ENCODE measurements at places on chromosomes 7 and 10. TPM values are rescaled to one million over a fixed set of nuclear protein-coding genes. Genes with fewer than 3 reads are reported as not detected.
A peak's percentile ranks its signal among the peaks of the same experiment; 100 is the strongest.

STEAP1 gene
- total RNA-seq = 17.1 TPM

- peak overlapping the region; percentile 56 for H3K27ac ChIP-seq
- no peak for DNase-seq
- peaks cover 34% of the 10 kb centered on the region for H3K4me1 ChIP-seq
- H3K27me3 ChIP-seq = no peaks in the 10 kb centered on the region
Observed at GRCh38 chr10:6109444-6109775, 20.6 kb downstream of the RBM17 start.

GRCh38 chr10:131819241-131820072 is 81.4 kb upstream of the PPP2R2D start:
- no peaks in the 10 kb centered on the region for H3K36me3 ChIP-seq
- no peak overlapping the region for H3K4me3 ChIP-seq
- no peaks in the 10 kb centered on the region for H3K27me3 ChIP-seq
- DNase-seq = no peak
- H3K27ac ChIP-seq = no peak overlapping the region

DNA sequence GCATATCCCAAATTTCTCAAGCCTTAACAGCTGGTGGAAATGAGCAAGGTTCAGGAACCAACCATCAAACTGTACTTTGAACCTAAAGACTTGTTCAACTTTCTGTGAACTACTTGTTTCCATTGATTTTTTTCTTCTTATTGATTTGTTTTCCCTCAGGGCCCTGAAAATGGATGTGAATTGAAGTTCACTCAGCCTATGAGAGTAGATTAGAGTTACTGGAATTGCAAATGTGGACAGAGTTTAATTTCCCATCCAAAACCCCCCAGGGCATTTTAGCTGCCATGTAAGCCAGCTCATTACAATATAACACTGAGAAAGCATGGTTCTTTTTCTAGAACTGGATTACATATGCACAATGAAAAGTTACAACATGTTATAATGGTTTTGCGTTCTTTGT is 1105.7 kb downstream of the REEP3 start:
- H3K4me3 ChIP-seq = no peak overlapping the region
- no peak overlapping the region for H3K27ac ChIP-seq
- no peaks in the 10 kb centered on the region for H3K36me3 ChIP-seq
- no peak for DNase-seq
- H3K27me3 ChIP-seq = no peaks in the 10 kb centered on the region

ADAMTS14 gene
- 2.9 TPM for total RNA-seq

DNA sequence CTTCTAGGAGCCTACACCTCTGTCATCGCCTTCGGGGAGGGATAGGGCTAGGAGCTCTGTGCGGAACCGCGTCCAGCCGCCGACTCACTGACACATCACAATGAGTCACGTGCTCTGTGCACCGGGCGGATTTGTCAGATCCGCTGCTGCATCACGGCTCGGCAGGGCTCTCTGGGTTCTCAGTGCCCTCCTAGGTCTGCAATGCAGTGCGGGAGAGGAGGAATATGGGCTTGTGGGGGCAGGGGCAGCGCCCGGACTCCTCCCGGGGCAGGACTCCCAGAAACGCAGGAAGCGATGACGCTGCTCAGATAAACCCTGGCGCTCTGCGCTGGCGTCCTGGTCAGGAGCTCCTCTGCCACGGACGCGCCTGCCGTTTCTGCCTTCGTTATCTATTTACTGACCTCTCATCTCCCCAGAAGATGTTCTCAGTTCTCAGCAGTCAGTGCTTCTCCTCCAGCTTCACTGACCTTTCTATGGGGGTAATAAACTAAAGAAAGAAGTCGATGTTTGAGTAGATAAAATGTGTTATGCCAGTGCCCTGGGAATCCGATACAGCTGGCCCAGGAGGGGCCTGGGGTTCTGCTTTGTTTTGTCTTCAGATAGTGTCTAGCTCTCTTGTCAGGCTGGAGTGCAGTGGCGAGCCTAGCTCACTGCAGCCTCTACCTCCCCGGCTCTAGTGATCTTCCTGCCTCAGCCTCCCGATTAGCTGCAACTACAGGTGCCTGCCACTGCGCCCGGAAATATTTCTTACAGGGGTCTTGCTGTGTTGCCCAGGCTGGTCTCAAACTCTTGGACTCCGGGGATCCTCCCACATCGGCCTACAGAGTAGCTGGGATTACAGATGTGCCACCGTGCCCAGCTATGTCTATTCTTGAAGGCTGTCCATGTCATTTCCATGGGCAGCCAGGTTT is 22.8 kb upstream of the ITGB1 start:
- 0 out of 2 replicates have a peak, but pooled peaks cover 3% of the 10 kb centered on the region for H3K27me3 ChIP-seq
- H3K4me1 ChIP-seq = peaks cover 17% of the 10 kb centered on the region
- H3K36me3 ChIP-seq = no peaks in the 10 kb centered on the region
- peak overlapping the region; percentile 50 for H3K4me3 ChIP-seq
- peak overlapping the region; percentile 29 for H3K27ac ChIP-seq

DNA sequence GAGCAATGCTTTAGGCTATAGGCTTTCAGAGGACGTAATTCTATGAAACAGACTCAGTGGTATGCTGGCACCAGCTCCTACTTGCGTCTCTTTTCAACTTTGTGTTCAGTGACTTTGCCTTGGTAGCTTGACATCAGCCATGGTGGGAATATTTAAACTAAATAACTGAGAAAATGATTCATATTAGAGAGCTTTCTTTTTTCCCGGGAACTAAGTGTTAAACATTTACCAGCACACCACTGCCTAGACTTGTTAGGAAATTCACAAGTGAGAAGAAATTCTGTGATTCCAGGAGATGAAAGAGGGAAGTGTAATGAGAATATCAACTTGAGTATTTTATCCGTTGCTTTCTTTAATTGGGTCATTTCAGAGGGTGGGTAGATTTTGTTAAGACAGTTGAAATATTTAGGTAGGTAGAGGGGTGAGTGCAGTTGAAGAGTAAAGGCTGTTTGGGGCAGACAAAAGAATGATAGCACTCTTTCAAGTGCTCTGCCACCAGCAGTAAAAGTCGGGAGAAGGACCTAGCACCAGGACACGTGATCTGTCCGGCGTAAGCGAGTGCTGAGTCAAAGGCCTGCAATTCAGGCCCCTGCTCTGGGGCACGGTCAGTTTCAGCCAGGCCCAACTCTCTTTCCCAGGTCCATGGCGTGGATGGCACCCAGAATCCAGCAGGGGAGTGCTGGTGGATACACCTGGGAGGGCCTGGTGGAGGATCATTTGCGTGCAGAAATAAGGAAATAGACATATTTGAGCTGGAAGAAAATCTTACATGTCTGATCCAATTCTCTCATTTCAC is 206.3 kb downstream of the SNX10 start:
- no peaks in the 10 kb centered on the region for H3K27me3 ChIP-seq
- no peaks in the 10 kb centered on the region for H3K36me3 ChIP-seq
- no peak for DNase-seq
- H3K27ac ChIP-seq = no peak overlapping the region
- no peak overlapping the region for H3K4me3 ChIP-seq

PDK4 gene
- total RNA-seq = 0.12 TPM

BTBD16 gene
- total RNA-seq = not detected

DNA sequence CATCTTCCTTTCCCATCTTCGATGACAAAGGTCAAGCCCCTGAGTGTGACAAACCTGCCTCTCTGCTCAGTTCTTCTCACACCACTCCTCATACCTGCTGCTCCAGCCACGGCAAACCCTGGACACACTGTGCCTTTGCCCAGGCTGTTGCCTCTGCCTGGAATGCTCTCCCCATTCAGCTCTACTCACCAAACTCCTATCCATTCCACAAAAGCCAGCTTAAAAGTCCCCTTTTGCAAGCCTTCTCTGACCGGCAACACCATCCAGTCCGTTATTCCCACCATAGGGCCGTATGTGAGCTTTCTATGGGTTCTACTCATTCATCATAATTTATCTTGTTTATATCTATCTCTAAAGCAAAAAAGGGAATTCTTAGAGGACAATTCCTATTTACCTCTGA is 15.2 kb downstream of the GFRA1 start:
- no peak for DNase-seq
- H3K27ac ChIP-seq = no peak overlapping the region
- no peak overlapping the region for H3K4me3 ChIP-seq
- peaks cover 23% of the 10 kb centered on the region for H3K4me1 ChIP-seq
- H3K27me3 ChIP-seq = no peaks in the 10 kb centered on the region

DNA sequence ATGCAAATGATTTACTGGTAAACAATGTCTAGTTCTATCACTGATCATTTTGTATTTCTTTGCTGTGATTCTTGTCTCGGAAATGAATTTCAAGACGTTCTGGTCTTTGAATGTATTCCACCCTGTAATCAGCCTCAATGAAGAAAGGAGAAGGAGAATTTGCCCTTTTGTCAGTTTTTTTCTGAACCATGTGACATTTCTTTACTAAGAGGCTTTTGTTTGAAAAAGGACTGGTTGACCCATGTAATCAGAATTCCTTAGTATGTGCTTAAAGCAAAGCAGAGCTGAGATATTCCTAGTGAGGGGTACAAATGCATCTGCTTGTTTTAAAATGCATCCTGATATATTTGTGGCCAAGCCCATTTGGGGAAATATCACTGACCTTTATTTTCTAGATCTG is 581.6 kb downstream of the ETV1 start:
- no peak overlapping the region for H3K4me3 ChIP-seq
- DNase-seq = no peak
- H3K4me1 ChIP-seq = no peaks in the 10 kb centered on the region
- H3K27ac ChIP-seq = no peak overlapping the region
- no peaks in the 10 kb centered on the region for H3K36me3 ChIP-seq
- H3K27me3 ChIP-seq = no peaks in the 10 kb centered on the region

DNA sequence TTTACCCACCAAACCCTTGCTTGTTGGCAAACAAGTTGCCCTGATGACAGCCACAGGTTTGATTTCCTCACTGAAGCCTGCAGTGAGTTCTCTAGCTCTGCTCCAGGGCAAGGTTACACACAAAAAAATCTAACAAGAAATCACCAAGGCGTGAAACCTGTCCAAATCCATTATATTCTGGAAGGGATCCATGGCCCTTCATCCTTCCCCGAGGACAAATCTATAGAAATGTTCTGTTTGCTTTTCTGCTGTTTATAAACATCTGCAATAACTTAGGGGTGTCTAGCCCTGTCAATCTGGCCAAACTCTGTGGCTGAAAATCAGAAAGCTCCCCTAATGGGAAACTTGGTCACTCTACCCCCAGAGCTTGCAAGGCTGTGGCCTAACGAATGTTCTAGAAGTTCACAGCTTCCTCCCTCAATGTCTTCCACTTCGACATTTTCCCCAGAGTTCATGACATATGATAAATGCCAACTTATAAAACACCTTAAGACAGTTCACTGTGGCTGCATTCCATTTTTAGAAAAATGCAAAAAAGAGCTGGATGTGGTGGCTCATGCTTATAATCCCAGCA is 164.5 kb downstream of the PRPF18 start:
- H3K27me3 ChIP-seq = no peaks in the 10 kb centered on the region
- DNase-seq = no peak
- H3K4me3 ChIP-seq = no peak overlapping the region
- H3K36me3 ChIP-seq = no peaks in the 10 kb centered on the region
- peaks cover 4% of the 10 kb centered on the region for H3K4me1 ChIP-seq

STEAP2 gene
- total RNA-seq = 20.9 TPM

DNA sequence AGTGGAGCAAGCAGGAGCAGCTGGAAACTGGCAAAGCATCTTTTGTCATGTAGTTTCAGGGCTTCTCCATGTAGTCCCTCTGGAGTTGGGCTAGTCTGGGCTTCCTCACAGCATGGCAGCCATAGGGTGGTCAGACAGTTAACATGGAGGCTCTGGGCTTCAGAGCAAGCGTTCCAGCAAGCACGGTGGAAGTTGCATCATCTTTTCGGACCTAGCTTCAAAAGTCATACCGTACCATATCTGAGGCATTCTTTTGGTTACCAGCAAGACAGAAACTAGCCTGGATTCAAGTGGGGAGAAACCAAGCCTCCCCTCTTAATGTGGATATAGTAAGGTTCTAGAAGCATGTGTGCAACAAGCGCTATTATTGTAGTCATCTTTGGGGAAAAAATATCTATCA is 135.0 kb downstream of the HTR7 start:
- peaks cover 31% of the 10 kb centered on the region for H3K4me1 ChIP-seq
- no peaks in the 10 kb centered on the region for H3K27me3 ChIP-seq
- H3K27ac ChIP-seq = no peak overlapping the region
- no peaks in the 10 kb centered on the region for H3K36me3 ChIP-seq

FOXI2 gene
- total RNA-seq = 1.1 TPM

DNA sequence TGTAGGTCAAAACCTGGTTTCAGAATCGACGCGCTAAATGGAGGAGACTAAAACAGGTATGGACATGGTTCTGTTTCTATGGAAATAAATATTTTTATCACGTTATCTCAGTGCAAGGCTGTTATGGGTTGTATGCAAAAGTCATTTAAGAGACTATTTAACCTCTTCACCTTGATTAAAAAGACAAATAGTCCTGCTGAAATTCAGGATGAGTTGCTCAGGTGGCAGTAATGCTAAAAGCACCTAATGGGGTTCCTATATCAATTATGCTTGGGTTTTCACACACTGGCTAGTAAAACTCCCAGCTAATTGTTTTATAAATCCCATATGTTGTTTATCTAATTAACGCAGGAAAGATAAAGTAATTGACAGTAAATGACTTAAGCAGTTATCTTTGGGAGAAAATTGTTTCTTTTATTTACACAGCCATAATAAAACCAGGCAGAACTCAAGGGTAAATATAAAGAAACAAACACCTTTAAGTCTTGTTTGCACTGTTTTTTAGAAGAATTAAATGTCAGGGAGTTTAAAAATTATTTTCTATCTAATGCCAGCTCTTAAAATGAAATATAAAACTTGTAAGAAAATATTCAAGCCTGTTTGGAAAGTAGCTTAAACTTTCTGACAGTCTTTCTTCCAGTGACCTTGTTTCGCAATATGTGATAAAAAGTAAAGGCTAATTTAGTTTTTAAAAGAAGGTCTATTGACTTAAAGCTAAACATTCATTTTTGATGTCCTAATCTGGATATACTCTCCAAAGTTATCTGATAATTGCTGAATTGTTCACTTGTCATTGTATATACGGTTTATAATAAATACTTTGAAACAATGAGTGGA is 3.2 kb downstream of the HHEX start:
- H3K27ac ChIP-seq = no peak overlapping the region
- no peak for DNase-seq
- H3K4me3 ChIP-seq = peak overlapping the region; percentile 56
- H3K36me3 ChIP-seq = no peaks in the 10 kb centered on the region

DNA sequence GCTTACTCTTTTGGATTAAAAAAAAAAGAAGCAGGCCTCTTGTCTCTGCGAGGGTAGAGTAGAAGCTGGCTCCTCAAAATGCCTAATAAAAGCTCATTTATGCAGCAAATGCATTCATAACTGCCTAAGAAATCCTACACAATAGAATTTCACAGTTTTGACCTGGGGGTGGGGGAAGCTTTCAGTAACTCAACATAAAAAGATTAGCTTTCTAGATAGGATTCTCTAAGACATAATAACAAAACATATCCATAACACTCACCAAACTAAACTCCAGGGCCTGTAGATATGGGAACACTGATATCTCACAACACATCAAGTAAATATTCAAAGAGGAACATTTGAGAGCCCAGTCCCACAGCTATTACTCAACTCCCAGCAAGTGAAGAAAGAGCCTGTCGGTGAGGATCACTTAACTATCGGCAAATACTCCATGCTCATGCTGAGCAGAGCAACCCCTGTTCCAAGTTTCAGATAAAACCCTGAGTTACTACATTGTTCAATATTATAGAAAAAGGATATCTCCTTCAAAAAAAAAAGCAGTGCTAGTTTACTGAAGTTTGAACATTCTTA is 88.1 kb downstream of the COBL start:
- no peak for DNase-seq
- H3K27me3 ChIP-seq = no peaks in the 10 kb centered on the region
- H3K27ac ChIP-seq = no peak overlapping the region
- no peaks in the 10 kb centered on the region for H3K36me3 ChIP-seq
